CD8-positive, alpha-beta memory T cell (primary cell): ENCODE measurements at places on chromosomes 16 and 17.

DNA sequence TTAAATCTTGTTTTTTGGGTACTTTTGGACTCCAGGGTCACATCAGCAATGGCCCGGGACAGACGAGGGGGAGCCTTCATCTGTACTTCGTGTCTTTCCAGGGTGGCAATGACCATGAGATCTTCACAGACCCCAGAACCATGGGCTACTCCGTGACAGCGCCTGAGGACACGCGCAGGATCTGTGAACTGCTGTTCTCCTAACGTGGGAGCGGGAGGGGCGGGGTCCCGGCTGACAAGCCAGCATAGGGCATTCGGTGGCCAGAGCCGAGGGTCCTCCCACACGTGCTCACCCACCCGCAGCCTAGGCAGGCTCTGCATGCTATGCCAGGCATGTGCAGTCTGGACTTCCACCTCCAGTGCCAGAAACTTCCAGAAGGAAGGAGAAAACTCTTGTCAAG is 21.2 kb downstream of the CARHSP1 start:
- DNase-seq = no peak

GRCh38 chr17:77592106-77592865 is 366.2 kb upstream of the TNRC6C start:
- no peak for DNase-seq

DNA sequence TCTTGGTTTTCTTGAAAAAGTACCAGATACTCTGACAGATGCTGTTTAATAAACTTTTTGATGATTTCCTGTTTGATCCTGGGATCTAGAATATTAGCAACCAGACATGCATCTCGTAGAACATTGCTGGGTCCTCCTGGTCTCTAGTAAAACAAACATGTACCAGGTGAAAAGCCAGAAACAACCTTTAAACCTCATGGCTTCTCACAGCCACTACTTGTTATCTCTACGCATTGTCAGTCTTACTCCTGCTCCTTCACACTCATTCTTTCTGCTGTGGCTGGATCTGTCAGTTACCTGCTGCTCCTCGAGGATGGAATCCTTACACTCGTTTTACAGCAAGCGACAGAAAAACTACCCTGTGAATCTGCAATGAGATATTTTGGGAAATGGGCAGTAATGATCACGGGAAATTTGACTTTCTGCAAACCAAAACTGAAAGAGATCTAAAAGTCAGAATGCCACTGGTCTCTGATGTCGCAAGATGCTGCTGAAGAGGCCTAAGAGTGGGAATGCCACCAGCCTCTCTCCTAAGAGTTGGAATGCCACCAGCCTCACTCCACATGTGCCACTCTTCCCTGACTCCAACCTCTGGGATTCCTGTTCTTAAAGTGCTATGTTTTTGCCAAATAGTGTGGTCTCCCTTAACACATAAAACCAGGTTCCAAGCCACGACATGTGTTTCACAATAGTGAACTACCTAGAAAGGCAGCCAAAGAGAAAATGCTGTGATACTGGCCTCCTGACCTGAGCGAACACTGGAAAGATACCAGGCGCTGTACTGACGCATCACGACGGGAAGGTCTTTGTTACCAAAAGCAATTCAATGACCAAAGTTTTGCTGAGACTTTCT is 86.3 kb downstream of the VPS53 start:
- DNase-seq = no peak

DNA sequence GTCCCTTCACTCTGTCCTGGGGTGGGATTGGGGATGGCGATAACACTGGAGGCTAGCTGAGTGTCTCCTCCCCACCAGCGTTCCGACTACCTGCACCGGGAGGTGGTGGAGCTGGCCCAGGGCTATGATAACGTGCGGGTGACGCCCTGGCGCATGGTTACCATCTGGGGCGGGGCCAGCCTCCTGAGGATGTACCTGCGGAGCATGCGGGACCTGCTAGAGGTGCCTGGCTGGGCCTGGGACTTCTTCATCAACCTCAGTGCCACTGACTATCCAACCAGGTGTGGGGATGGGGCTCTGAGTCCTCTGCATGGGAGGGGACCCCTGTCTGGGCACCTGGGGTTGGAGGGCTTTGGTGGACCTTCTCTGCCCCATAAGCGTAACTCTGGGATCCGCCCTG is 8.8 kb downstream of the XYLT2 start:
- no peak for DNase-seq

GRCh38 chr17:42182927-42183734 is 2.1 kb downstream of the HCRT start:
- no peak for DNase-seq

- no peak for DNase-seq
Measured at GRCh38 chr17:1906662-1907101, 76.9 kb downstream of the RPA1 start.

GRCh38 chr17:76268991-76269981 is 4.1 kb downstream of the UBALD2 start:
- no peak for DNase-seq

- no peak for DNase-seq
Measured at GRCh38 chr17:10702574-10702973, 5.2 kb downstream of the ADPRM start.

DNA sequence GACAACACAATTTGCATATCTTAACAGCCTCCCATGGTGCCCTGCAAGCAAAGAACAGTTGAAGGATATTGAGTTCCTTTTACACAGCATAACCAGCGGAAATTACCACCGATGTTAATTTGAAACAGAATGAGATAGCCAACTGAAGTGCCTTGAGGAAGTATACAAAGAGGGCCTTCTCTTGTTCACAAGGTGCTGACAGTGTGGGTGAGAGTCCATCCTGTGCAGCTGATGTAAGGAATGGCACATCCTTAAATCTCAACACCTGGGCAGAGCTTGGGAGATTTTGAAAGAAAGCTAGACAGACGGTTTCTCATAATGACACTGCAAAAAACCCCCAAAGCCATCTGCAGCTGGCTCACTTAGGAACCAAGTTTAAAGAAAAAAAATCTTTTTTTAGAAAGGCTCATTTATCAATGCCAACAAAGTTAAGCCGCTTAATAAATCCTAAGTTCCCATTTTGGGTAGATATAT is 818.6 kb downstream of the KCNJ2 start:
- DNase-seq = no peak

DNA sequence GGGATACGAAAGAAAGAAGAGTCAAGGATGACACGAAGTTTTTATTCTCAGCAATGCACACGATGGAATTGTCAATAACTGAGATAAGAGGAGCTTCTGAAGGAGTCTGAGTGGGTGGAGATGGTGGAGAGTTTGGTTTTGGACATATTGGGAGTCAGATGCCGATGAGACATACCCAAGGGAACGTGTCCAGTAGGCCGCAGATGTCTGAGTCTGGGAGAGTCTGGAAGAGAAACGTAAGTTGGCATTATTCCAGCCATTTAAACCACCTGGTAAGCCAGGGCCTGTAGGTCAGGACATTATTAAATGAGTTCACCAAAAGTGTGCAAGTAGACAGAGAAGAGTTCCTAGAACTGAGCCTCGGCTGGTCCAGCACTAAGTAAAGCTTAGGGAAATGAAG is 478.3 kb upstream of the CDH5 start:
- DNase-seq = no peak

DNA sequence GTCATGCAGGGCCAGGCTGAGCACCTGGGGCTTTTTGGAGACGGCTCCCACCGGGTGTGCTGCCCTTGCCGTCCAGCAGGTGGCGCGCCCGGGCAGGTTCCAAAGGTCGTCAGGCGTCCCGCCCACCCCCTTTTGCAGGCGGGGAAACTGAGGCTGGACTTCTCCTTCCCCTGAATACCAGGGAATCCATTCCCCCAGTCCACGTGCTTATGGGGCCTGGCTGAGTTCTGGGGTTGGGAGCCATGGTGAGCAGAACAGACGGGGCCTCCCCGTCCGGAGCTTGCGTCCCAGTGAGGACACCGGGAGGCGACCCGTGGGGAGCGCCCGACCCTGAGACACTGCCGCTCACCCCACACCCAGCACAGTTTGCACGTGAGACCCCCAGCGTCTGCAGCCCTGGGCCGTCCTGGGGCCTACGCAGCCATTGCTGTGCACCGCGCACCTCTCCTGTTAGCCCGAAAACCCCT is 51.8 kb upstream of the JPH3 start:
- peak; percentile 49 for DNase-seq

DNA sequence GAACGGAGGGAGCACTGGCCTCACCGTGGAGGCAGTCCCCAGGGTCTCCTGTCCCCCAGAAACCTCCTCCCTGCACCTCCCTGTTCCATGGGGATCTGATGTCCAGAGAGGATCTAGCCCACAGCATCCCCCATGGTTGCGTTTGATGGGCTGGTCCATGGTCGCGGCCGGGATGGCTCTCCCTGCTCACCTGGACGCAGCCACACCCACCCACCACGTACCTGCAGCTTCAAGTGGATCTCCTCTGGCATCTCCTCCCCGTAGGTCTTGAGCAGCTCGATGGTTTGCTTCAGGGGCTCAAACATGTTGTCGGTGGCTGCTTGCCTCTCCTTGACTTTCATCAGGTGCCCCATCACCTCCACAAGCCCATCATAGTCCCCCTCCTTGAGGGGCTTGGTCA is 47.9 kb downstream of the DNAH17 start:
- DNase-seq = no peak

DNA sequence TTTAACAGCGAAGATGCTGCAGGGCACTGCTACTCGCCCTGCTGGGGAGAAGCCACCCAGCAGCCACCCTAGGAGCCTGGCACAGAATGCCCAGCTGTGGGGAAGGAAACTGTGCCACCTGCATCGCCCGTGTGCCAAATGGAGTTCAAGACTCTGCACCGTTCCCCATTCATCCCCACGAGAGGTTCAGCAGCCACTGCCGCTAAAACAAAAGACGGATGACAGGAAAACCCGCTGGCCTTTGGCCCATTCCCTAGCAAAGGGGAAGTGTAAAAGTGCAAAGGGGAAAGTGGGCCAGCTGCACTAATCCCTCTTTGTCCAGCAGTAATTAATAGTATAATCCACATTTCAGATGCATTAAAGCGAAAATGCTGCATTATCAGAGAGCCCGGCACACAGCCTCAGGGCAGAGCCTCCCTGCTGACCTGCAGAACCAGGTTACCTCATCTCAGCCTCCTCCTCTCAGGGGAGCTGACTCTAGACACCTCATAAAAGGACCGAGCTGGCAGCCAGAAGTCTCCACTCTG is 37.7 kb downstream of the ZFHX3 start:
- DNase-seq = no peak

- DNase-seq = no peak
Measured at GRCh38 chr17:63571632-63572310, 21.5 kb downstream of the DCAF7 start.

- no peak for DNase-seq
Measured at GRCh38 chr17:77325577-77326075, 184.9 kb downstream of the SEC14L1 start.

GRCh38 chr16:49921791-49922456 is 66.0 kb upstream of the ZNF423 start:
- DNase-seq = no peak

GRCh38 chr16:84608282-84608681 is 9.6 kb downstream of the COTL1 start:
- no peak for DNase-seq

- DNase-seq = no peak
Measured at GRCh38 chr17:41020336-41020735, 6.7 kb downstream of the KRTAP1-5 start.

- DNase-seq = no peak
Measured at GRCh38 chr16:14301169-14302030, 230.3 kb downstream of the MRTFB start.

DNA sequence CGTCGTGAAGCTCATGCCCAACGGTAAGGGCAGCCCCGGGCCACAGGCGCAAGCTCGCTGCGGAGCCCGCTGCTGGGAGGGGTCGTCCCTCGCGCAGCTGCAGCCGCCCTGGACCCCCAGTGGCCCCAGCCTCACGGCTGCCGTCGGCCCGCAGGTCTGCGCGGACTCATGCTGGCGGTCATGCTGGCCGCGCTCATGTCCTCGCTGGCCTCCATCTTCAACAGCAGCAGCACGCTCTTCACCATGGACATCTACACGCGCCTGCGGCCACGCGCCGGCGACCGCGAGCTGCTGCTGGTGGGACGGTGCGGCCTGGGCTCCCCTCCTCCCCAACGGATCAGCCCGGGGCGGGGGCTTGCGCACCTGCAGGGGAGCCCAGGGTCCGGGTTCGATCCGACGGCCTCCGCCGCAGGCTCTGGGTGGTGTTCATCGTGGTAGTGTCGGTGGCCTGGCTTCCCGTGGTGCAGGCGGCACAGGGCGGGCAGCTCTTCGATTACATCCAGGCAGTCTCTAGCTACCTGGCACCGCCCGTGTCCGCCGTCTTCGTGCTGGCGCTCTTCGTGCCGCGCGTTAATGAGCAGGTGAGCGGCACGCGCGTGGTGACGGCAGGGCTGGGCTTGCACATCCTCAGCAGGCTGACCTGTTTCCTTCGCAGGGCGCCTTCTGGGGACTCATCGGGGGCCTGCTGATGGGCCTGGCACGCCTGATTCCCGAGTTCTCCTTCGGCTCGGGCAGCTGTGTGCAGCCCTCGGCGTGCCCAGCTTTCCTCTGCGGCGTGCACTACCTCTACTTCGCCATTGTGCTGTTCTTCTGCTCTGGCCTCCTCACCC is 5.8 kb downstream of the SLC5A2 start:
- peak; percentile 4 for DNase-seq

DNA sequence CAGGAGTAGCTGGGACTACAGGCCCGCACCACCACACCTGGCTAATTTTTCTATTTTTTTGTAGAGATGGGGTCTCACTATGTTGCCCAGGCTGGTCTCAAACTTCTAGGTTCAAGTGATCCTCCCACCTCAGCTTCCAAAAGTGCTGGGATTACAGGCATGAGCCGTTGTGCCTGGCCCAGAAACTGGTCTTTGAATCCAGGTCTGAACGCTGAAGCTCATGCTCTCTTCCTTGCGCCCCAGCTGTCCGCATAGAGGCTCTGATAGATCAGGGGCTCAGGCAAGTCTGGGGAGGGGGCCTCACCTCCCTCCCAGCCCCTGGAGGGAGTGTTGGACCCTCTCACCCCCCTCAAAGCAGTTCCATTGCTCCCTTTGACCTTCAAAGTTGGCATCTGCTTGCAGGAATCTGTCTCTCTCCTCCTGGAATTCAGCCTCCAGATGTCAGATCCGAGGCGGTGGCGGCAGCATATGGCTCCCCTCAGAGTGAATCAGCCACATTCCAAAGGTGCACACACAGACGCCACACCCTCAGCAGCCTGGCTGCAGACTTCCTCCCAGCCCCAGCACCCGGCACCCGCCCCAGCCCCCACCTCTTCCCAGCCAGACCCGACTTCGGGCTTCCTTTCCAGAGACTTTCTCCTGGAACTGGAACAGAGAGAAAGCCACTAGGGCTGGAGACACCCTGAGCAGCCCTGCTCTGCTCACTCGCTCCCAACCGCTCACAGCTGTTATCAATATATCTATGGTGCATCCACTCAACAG is 16.9 kb upstream of the GLIS2 start:
- no peak for DNase-seq

DNA sequence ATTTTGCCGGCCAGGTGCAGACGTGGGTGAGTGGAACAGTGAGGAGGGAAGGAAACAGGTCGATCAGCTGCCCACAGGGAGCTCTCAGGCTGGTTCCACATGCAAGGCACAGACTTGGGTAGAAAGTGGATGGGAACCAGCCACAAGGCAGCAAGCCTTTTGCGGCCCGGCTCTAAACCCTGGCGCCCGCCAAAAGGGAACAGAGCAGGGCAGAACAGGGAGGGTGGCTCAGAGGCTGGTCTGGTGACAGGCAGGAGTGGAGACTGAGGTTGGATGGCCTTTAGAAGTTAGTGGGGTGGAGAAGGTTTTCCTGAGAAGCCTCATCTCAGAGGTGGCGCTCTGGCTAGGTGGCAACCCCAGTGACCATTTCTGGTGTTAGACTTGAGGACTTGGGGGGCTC is 10.4 kb downstream of the LLGL2 start:
- no peak for DNase-seq
